ENCODE measurements at places on chromosomes 4 and X.

DNA sequence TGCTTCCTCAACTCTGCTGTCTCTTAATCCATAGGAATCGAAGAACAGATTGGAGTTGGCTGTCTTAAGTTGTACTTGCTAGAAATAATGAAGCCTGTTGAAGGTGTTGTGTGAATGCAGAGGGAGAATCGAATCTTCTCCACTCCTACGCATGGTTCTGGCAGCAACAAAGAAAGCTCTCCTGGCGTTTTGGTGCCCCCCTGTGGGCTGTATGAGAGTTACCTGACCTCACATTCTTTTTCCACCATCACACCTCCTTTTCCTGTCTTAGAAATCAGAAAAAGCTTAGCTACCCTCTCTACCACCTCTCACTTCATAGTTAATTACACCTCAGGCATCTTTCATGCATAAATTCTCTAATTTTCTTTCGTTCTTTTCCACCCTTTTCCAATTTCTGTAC, 16.3 kb downstream of the KLF8 start:
- no peak for DNase-seq

DNA sequence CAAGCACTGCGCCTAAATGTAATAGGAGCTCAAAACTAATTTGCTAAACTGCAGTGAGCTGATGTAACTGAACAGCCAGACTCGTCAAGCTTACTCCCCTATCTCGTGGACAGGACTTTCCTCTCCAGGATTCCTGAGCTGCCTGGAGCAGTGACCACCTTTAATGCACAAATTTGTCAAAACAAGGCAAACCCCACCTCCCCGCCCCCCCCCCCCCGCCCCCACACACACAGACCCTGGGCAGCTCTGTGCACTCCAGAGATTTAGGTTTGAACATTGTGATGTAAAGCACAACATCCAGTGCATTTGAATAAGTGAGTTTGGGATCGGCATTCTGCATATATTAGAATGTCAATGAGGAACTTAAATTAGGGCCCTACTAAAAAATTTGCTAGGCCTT, 77.7 kb upstream of the DHX15 start:
- DNase-seq = no peak

GRCh38 chr4:33989820-33990443, 2254.4 kb downstream of the ARAP2 start:
- no peak for DNase-seq

DNA sequence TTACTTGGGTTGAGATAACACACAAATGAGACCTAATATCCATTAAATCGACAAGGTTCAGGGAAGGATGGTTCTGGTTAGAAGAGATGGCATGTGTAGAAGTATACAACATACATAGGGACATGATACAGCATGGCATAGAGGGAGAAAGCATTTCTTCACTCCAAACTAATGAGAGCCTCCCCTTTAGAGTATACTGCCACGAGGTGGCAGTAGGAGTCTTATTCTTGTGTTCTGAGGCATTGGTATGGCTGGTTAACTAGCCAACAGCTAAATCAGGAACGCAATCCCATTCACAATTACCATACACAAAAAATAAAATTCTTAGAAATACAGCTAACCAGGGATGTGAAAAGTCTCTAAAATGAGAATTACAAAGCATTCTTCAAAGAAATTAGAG, 29.1 kb upstream of the TRO start:
- no peak for DNase-seq

DNA sequence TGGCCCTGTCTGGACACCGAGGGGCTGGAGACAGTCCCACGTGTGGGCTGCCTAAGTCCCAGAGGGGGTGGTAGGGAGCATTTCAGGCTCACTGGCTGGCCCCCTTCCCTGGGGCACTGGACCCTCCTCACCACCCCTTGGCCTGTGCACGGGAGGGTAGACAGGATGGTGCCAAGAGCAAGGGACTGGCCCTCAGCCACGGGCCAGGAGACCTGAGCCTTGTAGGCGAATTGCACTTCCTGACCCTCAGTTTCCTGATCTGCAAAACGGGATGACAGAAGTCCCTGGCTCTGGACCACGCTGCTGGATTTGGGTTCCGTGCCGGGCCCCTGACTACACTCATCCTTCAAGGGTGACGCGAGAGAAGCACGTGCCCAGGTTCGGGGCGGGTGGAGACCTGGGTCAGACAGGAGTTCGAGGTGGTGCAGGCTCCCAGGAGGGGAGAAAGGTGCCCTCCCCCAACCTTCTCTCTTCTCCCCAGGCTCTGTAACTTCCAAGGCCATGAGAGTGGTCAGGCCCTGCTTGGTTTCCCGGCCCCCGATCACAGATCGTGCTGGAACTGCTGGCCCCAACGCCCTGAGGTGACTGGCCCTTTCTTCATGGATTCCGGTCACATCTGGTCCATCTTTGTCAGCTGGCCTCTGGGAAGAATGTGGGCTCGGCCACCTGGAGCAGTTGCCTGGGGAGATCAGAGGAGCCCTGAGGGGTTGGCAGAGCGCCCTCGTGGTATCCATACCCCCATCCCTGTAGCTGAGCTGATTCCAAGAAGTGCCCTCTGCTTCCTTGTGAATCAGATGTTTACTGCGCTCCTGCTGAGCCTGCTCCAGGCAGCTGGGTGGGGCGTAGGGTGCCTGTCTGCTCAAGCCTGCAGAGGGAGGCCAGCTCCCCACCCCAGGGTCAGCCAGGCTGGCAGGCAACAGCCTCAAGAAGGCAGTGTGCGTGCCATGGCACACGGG, 3.3 kb downstream of the SH3BP2 start:
- DNase-seq = no peak

- no peak for DNase-seq
Observed at GRCh38 chrX:11688201-11688600, 22.5 kb upstream of the ARHGAP6 start.

All from NCI-H1048 (cell line).